ENCODE measurements at places on chromosomes 5 and 9. TPM values are rescaled to one million over a fixed set of nuclear protein-coding genes. Genes with fewer than 3 reads are reported as not detected.

Gene HSD17B3
- 1.4 TPM for total RNA-seq

Gene GRIN1
- not detected for total RNA-seq

DNA sequence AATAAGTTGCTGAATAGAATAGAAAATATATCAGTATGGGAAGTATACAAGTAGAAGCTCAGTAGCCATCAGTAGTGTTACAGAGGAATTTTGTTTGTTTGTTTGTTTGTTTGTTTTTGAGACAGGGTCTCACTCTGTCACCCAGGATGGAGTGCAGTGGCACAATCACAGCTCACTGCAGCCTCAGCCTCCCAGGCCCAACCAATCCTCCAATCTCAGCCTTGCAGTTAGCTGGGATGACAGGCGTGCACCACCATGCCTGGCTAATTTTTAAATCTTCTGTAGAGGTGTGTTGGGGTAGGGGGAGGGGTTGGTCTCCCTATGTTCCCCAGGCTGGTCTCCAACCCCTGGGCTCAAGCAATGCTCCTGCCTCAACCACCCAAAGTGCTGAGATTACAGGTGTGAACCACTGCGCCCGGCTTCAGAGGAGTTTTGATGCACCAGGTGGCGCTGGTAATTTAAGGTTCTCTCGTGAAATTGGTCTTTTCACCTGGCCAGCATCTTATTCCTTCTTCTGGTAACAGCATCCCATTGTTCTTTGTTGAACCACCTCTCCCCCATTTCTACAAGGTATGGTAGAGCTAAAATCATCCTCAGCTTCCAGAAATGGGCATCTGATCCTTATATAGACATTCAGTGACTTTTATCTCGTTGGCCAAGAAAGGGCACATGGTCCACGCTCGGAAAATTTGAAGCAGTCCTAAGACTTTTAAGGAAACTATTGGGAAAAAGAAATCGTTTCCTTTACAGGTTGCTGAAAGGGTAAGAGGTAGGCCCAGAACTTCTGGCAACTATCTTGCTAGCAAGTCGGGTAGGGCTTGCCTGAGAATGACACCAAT lies 157.1 kb downstream of the ARRDC3 start:
- no peaks in the 10 kb centered on the region for H3K4me1 ChIP-seq
- no peaks in the 10 kb centered on the region for H3K36me3 ChIP-seq
- no peaks in the 10 kb centered on the region for H3K27me3 ChIP-seq
- H3K4me3 ChIP-seq = no peak overlapping the region
- DNase-seq = no peak
- no peak overlapping the region for H3K27ac ChIP-seq

DNA sequence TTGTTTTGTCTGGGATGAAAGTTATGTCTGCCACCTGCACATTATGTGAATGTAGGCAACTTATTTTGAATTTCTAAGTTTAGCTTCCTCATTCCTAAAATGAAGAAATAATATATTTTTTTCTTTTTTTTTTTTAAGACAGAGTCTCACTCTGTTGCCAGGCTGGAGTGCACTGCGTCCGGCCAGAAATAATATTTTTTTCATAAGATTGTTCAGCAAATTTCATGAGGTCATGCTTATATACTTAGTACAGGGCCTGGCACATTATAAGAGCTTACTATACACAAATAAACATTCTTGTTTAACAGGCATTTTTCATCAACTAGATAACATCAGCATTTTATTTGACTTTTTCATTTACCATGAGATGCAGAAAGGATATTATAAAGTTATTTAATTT lies 368.5 kb downstream of the GABRG2 start:
- H3K4me3 ChIP-seq = no peak overlapping the region
- no peaks in the 10 kb centered on the region for H3K36me3 ChIP-seq
- H3K4me1 ChIP-seq = no peaks in the 10 kb centered on the region
- no peak overlapping the region for H3K27ac ChIP-seq
- no peak for DNase-seq

- peak; percentile 87 for DNase-seq
- peak overlapping the region; percentile 64 for H3K27ac ChIP-seq
- H3K4me1 ChIP-seq = peaks cover 40% of the 10 kb centered on the region
Measured at GRCh38 chr9:107739601-107740082, 250.1 kb upstream of the KLF4 start.

GRCh38 chr5:30808996-30809395 lies 384.5 kb upstream of the CDH6 start:
- no peak overlapping the region for H3K4me3 ChIP-seq
- H3K36me3 ChIP-seq = no peaks in the 10 kb centered on the region
- H3K4me1 ChIP-seq = no peaks in the 10 kb centered on the region

GRCh38 chr5:91357012-91357634 lies 26.0 kb downstream of the ARRDC3 start:
- no peaks in the 10 kb centered on the region for H3K4me1 ChIP-seq
- no peak for DNase-seq
- no peaks in the 10 kb centered on the region for H3K36me3 ChIP-seq
- no peak overlapping the region for H3K27ac ChIP-seq

DNA sequence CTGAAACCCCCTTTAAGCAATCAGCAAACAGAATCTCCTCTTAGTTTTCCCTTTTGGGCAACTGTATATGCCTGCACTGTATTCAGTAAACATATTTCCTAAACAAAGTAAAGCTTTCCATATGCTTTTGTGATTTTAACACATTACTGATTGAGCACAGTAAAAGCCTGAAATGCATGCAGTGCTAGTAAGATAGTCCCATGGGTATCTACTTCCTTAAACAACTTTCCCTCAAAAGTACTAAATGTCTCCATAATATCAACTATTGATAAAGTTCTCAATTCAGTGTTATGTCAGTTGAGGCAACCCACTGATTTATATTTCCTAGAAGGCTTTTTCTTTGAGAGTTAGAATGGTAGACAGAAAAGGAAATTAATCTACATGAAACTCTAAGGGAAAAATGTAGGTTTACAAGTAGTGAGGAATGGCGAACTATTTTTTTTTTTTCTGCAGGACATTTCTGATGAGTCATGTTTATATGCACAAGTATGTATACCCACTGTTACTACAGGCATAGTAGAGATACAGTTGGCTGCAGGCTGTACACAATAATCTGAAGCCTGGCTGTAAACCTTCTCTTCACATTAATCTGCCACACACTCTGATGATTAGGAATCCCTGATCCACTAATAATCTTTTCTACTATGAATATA lies 31.2 kb upstream of the CEP120 start:
- no peaks in the 10 kb centered on the region for H3K27me3 ChIP-seq
- no peaks in the 10 kb centered on the region for H3K36me3 ChIP-seq

DNA sequence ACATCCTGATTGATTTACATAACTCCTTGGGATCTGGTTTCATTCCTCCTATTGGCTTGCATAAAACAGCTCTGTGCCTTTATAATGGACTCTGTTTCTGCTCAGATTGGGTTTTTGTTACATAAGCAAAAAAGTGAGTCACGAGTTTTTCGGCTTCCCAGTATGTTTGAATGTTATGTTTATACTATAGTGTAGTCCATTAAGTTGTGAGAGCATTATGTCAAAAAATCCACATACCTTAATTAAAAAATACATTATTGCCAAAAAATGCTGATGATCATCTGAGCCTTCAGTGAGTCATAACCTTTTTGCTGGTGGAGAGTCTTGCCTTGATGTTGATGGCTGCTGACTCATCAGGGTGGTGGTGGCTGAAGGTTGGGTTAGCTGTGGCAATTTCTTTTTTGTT lies 144.6 kb downstream of the CCDC171 start:
- H3K4me1 ChIP-seq = no peaks in the 10 kb centered on the region
- H3K36me3 ChIP-seq = no peaks in the 10 kb centered on the region
- H3K27ac ChIP-seq = no peak overlapping the region
- H3K27me3 ChIP-seq = no peaks in the 10 kb centered on the region
- no peak for DNase-seq

GRCh38 chr5:151454166-151454565 lies 6.8 kb downstream of the SLC36A1 start:
- no peaks in the 10 kb centered on the region for H3K27me3 ChIP-seq
- H3K4me1 ChIP-seq = peaks cover 2% of the 10 kb centered on the region
- no peak for DNase-seq
- no peak overlapping the region for H3K27ac ChIP-seq
- H3K36me3 ChIP-seq = no peaks in the 10 kb centered on the region
- H3K4me3 ChIP-seq = no peak overlapping the region

- peaks cover 4% of the 10 kb centered on the region for H3K36me3 ChIP-seq
- H3K4me1 ChIP-seq = peaks cover 30% of the 10 kb centered on the region
- H3K27ac ChIP-seq = no peak overlapping the region
- DNase-seq = no peak
Measured at GRCh38 chr5:147408980-147409379, 100.9 kb downstream of the DPYSL3 start.

DNA sequence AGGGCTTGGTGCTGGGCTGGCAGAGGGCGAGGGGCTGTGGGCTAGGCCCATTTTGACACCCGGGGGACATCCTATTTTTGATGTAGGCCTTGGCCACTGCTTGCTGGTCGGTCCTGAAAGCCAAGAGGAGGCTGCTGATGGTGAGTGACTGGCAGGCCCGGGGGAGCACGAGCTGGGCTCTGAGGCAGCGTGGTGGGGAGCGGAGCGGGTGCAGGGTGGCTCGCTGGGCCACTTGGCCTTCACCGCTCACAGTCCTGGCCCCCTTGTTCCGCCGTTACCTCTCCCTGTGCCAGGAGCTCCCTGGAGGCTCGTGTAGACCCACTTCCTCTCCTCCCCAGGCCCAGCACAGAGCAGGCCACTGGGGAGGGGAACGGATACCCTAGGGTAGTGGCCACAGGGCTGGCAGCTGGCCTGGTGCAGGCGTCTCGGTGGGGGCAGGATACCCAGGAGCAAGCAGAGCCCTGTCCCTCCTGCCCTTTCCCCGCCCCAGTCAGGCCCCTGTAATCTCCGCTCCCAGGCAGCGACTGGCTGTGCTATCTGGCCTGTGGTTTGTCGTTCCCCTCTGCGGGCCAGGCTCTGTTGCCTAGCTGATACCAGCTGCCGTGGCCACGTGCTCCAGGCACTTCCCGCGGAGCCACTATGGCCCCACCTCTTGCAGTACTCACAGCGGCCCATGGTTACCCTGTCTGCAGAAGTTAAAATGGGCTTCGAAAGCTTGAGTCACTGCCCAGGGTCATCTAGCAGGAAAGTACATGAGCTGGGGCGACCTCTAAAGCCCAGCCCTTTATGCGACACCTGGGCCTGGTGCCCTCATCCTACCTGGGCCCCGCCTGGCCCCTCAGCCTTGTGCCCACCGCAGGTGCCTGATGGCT lies 11.7 kb upstream of the DOLPP1 start:
- no peak overlapping the region for H3K4me3 ChIP-seq
- H3K36me3 ChIP-seq = no peaks in the 10 kb centered on the region
- no peaks in the 10 kb centered on the region for H3K4me1 ChIP-seq
- H3K27me3 ChIP-seq = no peaks in the 10 kb centered on the region

Measured in ovary (tissue), 10 donors.